ENCODE measurements at places on chromosomes 1 and 21.

DNA sequence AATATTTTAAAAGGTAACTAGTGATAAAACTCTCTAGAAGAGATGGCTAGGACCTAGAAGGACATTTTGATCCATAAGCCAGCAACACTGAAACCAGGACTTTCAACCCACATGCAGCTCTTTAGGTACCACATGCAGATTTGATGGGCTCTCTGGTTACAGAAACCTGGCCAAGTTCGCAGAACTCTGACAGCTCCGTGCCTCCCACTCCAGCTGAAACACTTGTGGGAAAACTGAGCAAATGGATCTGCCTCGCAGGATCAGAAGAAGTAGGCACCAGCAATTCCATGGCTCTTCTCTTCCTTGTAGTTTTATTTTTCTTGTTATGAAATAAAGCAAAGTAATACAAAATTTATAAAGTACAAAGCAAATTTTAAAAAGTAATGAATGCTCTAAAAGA lies 58.5 kb downstream of the ST6GALNAC5 start:
- DNase-seq, result no peak

GRCh38 chr1:8047686-8048445 lies 21.8 kb upstream of the ERRFI1 start:
- no peak for DNase-seq

DNA sequence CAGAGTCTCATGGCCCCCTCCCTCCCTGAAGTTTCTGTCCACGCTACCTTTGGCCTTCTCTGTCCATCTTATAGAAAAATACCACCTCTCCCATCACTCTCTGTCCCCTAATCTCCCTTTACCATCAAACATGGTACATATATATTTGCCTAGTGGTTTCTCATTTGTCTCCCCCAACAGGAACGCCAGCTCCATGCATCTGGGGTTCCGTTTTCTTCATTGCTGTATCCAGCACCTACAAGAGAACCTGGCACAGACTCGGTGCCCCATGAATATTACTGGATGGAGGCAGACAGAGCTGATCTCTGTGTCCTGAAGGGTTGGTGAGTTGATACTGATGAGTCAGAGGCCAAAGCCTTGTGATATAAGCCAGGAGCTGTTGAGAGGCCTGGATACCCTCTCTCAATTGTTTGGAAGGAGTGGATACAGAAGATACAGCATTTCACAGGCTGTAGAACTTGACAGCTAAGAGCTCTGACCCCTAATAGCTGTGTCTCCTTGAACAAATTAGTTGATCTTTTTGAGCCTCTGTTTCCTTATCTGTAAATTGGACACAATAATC lies 21.9 kb downstream of the HEYL start:
- DNase-seq, result no peak

- DNase-seq, result no peak
Observed at GRCh38 chr1:23930861-23931490, 17.8 kb upstream of the CNR2 start.

DNA sequence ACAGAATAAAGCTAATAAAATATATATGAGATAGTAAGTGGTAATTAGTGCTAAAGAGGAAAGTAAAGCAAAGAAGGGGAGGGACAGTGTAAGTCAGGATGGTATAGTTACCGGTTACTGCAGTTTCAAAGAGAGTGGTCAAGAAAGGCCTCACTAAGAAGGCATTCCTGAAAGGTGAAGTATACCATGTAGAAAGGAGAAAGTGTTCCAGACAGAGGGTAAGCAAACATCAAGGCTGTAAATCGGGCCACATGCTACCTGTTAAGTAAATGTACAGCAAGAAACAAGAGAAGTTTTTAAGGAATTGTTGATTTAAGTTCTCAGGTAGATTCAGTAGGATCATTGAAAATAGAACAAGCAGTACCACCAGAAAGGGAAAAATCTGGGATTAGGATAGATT lies 9.7 kb downstream of the DESI2 start:
- no peak for DNase-seq

DNA sequence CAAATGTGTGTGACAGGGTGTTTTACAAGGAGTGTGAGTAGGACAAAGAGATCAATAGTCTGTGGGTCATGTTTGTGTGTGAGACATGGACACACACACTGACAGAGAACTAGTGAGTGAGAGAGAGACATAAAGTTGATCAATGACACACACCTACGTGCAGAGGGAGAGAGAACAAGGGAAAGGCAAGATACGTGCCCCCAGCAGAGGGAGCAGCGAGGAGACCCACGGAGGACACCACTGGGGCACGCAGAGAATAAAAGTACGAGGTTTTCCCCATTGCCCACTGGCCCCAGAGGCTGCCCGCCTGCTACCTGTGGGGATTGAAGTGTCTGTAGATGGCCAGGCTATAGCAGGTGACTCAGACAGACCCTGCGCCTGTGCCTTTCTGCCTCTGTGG lies 130.2 kb upstream of the CSF3R start:
- no peak for DNase-seq

Measured in spleen (tissue), 13 donors.